ENCODE measurements at places on chromosomes 2 and 18.

- no peak for DNase-seq
Measured at GRCh38 chr2:40374543-40375240, 77.2 kb downstream of the SLC8A1 start.

DNA sequence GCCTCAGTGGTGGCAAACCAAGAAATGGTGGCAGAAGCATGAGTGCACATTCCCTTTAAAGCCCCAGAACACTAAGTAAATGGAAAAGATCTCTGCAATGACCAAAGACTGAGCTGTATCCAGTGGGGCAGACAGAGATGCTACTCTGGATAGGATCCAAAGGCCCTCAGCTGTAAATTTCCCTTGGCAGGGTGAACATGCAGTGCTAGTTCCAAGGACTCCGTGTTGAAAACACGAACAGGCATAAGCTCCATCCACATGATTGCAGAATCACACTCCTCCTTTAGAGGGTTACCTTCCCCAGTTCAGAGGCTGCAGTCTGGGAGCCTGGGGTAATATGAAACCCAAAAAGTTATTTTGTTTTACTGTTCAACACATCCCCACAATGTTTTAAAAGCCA lies 98.6 kb upstream of the KLF7 start:
- DNase-seq, result no peak

DNA sequence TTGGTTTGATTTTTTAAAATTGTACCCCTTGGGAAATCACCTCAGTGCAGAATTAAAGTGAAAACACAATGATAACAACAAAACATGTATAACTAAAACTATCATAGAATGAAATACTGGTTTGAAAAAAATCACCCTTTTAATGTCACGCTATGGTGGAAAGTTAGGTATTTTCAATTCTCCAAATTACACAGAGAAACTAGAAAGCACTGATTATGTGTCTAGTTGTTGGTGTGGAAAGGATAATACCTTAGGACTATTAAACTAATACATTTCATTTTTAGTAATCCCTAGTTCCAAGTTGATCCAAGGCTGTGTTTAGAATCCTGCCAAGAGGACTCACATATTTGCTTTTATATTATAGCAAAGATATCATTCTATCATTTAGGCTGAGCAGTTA lies 71.2 kb downstream of the NUP35 start:
- no peak for DNase-seq

- DNase-seq, result no peak
Measured at GRCh38 chr18:79466591-79466990, 70.9 kb downstream of the NFATC1 start.

- no peak for DNase-seq
Measured at GRCh38 chr2:55311444-55311870, 42.4 kb upstream of the MTIF2 start.

DNA sequence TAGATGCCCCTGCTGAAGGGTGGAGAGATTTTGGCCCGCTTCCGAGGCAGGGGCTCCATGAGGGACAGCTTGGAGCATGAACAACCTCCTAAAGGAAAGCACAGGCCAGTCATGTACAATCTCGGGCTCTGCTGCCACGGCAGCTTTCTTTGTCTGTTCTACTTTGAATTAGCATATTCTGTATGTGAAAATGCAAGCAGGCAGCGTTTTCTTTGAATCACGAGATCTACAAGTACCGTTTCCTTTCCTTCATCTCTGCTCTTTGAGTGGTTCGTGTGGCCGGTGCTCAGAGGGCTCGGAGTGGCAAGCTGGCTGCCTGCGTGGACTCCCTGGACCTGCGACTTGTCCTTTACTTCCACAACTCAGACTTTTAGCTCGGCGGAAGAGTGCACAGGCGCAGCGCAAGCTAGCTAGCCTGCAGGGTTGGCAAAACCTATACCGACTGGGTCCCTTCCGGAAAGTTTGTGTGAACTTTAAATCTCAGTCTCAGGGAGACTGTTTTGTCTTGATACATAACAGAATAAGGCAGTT lies 6.9 kb downstream of the TWIST2 start:
- DNase-seq, result peak; percentile 18

- no peak for DNase-seq
Measured at GRCh38 chr2:88709181-88709631, 17.7 kb downstream of the RPIA start.

GRCh38 chr18:62070302-62070701 lies 116.6 kb downstream of the PIGN start:
- no peak for DNase-seq

DNA sequence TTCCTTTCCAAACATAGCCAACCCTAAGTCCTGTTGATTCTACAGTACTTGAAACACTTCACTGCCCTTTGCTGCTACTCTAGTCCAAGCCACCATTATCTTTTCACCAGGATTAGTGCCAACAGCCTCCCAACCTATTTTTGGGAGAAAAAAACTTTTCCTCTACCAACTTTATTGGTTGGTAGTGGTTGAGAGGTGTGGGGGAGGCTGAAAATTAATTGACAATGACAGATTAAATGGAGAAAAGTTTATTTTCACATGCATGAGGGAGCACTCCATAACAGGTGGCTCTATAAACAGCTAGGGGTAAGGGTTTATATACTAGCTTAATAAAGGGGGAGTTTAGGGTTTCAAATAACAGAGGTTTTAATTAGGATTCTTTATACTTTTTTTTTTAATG lies 37.8 kb upstream of the ITPRID2 start:
- no peak for DNase-seq

- DNase-seq, result no peak
Measured at GRCh38 chr2:64906853-64907536, 82.2 kb upstream of the SLC1A4 start.

GRCh38 chr2:98726205-98726604 lies 4.7 kb downstream of the MGAT4A start:
- no peak for DNase-seq

DNA sequence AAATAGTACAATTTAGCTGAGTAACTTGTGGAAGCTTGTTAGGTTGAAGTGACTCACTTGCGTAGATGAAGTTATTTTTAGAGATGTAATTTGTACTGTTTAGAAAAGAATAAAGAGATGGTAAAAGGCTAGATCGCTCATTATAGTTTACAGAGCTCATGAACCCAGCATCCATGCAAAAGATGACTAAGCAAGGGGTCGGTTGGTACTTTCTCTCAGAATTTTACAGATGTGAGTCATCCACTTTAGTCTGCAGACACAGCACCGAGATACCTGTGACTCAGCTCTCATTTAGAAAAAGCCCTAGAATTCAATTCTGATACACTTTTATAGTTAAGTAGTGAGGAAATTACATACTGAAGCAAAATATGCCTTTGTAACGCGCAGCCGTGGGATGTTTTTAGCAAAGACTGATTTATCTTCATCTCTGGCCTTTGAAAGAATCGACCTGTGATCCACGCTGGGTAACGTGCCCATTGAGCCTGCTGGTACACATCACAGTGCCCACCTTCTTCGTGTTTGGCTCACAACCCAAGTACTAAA lies 116.5 kb upstream of the FOSL2 start:
- no peak for DNase-seq

- DNase-seq, result no peak
Measured at GRCh38 chr18:3405713-3406112, 44.3 kb upstream of the TGIF1 start.

DNA sequence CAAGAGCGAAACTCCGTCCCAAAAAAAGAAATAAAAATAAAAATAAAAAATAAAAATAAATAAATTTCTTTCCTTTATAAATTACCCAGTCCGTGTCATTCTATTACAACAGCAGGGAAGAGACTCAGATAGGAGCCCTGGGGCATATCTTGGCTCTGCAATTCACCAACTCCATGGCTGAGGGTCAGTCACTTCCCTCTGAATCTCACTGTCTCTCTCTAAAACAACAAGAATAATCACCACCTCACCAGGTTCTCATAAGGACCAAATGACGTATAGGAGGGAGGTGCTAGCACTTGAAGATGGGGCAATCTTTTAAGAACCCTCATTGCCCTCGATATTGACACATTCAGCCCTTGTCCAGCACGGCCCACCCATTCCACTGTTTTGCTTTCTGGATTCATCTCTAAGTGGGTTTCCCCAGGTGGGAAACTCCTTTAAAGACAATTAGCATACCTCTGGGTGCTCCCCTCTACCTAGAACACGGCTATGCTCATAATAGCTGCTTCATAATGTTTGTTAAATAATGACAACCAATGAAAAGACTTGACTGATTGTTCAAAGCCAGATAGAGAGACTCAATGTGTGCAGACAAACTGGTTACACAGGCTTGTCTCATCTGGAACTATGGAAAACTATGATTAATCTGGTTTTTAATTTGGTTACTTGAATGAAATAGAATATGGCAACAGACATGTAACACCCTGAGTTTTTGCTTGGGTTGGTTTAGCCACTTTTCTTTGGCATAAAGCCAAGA lies 15.1 kb downstream of the MYCN start:
- DNase-seq, result no peak

DNA sequence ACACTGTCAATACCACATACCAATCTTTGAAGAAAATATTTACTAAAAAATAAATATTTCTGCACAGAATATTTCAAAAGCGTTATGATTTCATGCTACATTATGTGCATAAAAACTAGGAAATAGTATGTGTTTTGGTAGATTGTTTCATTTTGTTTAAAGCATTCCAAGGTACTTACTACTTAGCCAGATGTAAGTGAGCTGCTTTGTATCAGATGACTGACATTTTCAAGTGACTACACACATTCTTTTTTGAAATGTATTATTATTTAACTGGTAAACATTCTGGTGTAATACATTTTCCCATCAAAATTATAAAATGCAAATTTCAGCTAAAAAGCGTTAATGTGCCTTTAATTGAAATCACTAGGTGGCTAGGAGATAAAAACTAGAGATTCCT lies 21.5 kb downstream of the GCA start:
- no peak for DNase-seq

- no peak for DNase-seq
Measured at GRCh38 chr2:133286326-133286922, 281.8 kb downstream of the NCKAP5 start.

- DNase-seq, result peak; percentile 23
Measured at GRCh38 chr2:10184421-10184820, 61.9 kb downstream of the RRM2 start.

DNA sequence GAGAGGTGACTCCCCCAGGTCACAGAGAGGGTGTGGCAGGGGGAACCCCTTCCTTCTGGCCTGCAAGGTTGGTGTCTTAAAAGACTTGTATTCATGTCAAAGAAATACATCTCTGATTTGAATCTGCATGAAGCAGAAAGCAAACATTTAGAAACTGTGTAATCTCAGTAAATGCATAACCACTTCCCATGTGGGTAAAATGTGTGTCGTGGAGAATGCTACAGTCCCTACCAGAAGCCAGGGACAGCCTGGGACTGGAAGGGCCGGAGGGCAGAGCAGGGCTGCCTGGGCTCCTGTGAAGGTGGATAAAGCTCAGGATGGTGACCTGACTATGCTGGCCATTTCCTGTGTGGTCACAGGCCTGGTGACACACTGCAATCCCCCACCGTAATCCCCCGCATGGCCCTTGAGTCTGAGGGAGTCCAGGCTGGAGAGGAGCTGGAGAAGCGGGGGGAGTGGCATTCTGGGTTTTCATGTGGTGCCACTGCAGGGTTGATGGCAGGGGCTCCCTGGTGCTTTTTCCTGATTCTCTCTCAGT lies 102.2 kb downstream of the LRRC30 start:
- no peak for DNase-seq

DNA sequence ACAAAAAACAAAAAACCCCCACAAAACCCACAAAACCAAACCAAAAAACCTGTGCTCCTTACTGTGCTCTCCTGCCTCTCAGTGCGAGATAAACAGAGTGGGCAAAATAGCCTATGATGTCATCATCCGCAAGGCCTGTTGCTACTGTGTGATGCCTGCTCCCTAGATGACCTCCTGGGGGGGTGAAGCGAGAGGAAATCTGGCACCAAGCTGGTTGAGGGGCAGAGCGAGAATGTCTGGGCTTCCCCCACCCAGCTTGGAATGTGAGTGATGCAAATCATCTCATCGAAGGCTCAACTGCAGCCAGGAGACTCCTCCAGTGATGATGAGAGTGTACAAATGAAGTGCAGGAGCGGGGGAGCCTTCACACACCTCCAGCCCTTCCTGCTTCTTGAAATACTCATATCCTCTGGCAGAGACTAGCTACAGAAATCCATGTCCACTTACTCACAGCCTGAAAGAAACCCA lies 57.7 kb upstream of the MAP4K3 start:
- DNase-seq, result peak; percentile 22

- no peak for DNase-seq
Measured at GRCh38 chr2:148853458-148853857, 21.6 kb upstream of the KIF5C start.

DNA sequence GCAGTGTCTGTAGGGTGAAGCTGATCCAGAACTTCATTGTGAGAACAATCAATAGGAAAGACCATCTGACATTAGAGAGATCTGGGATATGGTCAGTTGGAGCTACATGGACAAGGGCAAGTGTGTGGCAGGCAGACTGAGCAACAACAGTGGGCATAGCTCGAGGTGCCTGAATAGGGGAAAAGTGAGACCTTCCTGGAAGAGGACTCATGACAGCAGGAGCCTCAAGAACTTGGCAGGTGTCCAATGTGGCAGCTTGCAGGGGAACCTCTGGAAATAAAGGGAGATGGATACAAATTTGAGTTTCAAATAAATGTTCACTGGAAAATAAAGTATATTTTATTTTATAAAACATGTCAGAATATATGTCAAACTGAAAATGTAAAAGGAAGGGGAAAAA lies 117.9 kb downstream of the TANC1 start:
- no peak for DNase-seq

GRCh38 chr2:158600155-158600802 lies 143.5 kb downstream of the PKP4 start:
- DNase-seq, result no peak

DNA sequence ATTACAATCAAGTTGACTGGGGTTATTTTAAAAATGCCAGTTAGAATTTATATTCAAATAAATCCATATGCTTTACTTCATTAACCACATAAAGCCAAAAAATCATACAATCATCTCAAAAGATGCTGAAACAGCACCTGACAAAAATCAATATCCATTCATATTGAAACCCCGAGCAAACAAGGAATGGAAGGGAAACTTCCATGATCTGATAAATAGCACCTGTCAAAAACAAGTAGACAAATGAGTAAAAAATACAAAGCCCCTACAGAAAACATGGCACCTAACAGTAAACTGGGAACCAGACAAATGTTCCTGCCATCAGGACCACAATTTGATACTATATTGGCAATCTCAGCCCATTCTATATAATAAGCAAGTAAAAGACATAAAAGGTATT lies 227.5 kb downstream of the HDAC4 start:
- no peak for DNase-seq

DNA sequence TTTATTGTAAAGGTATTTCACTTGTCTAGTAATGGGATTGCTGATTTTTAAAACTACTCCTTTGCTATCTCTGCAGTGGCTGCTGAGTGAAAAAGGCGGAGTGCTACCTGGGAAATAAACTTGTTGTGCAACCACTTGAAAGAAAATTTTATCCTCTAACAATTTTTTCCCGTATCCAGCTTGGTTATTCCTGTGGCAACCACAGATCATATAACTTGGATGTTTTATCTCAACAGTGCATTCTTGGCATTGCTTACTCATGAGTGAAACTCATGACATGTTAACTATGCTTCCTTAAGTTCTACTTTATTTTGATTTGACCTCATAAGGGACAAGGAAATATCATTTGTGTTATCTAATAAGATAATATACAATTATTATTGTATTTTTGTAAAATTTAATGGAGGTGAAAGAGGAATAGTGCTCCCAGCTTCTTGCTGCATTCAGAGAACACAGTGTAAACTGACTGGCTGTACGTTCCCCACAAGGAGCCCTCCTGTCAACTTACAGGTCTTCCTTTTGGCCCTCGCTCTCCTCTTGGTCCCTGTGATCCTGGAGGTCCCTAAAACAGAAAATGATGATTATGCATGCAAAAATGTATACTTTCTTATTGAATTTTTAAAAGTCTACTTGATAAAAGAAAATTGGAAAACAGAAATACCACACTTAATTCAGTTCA lies 82.7 kb downstream of the COL5A2 start:
- DNase-seq, result no peak

Data from H7 (cell line).